ENCODE measurements at places on chromosomes 1 and 21.
A peak's percentile ranks its signal among the peaks of the same experiment; 100 is the strongest.

GRCh38 chr1:12501661-12502060 lies 116.3 kb downstream of the DHRS3 start:
- peak; percentile 35 for DNase-seq

- DNase-seq, result peak; percentile 72
Observed at GRCh38 chr1:20194757-20195461, 8.6 kb upstream of the PLA2G2C start.

DNA sequence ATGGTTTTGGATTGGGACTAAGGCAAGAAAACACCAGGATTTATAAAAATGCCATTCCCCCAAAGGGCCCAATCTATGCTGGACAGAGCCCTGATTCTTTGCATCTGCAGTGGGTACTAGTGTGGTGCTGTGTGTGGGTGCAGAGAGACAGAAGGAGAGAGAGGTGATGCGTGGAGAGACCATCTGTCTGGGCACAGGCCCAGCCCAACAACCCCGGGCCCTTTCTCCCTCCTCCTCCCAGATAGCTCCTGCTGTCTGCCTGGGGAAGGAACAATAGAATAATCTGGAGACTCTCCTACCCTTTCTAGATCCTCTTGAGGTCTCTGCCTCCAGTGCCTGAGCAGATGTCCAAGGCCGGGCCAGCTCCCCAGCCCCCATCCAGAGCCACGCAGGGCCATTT lies 15.1 kb downstream of the KIAA1614 start:
- no peak for DNase-seq

GRCh38 chr1:89539128-89539527 lies 14.5 kb downstream of the LRRC8B start:
- no peak for DNase-seq

GRCh38 chr1:158179301-158180041 lies 1.2 kb upstream of the CD1D start:
- DNase-seq, result peak; percentile 44

- DNase-seq, result peak; percentile 67
Observed at GRCh38 chr21:36134803-36135390, at the start of gene CBR3. Gene CBR3 (plus strand): TSS chr21:36135079. CDS start chr21:36135193, 114 bp downstream.

DNA sequence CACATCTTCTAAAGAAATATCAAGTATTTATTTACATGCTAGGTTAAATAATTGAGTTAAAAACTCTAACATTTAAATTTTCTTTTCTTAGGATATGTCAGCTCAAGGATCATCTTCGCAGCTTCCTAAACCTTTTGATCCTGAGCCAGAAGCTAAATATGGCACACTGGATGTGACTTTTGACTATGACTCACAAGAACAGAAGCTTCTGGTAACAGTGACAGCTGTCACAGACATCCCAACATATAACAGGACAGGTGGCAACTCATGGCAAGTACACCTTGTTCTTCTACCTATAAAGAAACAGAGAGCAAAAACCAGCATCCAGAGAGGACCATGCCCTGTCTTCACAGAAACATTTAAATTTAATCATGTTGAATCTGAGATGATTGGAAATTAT lies 132.7 kb upstream of the SERTAD4 start:
- DNase-seq, result no peak

GRCh38 chr21:46318464-46318845 lies 5.2 kb downstream of the C21orf58 start:
- DNase-seq, result no peak

DNA sequence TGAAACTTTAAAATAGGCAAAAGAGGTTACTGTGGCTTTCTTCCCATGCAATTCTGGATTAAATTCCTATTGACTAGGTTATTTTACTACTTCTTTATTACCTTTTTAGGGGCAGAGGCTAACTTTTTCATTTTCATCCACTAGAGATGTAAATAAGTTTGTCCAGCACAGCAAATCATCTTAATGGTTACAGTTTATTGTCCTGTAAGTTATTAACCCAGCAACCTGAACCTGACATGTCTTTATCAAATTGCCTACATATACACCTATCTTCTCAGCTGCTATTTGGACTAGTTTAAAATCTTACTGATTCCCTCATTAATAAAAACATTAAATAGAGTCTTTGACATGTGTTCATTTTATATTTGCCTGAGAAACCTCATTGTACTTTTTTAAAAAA lies 6.9 kb upstream of the SCYL3 start:
- no peak for DNase-seq

Measured in suppressor macrophage treated with lipopolysaccharide for 4 hours (primary cell).